K562 (cell line): ENCODE measurements at places on chromosomes 3 and 15.

- DNase-seq = no peak
Observed at GRCh38 chr15:75835990-75836958, 7.0 kb upstream of the UBE2Q2 start.

DNA sequence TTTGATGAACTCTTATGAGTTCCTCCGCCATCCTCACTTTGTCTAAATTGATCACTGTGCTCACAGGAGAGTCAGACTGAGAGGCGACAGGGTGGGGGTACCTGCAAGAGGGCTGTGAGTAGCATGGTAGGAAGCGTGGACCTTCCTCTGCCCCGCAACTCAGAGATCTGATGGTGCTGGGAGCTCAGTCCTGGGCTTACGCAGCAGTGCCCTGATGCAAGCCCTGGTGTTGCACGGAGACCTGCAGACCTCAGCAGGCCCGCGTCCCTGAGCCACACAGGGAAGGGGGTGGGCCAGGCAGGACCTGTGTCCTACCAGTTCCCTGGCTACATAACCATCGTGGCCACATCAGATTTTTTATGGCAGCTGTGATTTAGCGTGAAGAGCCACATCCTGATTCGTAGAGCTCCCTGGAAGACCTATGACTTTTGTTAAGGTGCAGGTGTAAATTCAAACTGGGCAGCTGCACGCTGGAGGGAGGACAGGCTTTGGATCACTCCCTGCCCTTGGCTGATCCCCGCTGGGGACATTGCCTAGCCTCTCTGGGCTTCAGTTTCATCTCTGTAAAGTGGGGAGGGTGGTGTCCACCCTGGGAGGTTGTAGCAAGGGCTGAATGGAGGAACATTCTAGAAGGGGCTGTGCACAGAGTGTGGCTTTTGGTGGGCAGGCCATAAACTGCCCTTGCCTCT lies 176.1 kb downstream of the KLF13 start:
- no peak for DNase-seq

DNA sequence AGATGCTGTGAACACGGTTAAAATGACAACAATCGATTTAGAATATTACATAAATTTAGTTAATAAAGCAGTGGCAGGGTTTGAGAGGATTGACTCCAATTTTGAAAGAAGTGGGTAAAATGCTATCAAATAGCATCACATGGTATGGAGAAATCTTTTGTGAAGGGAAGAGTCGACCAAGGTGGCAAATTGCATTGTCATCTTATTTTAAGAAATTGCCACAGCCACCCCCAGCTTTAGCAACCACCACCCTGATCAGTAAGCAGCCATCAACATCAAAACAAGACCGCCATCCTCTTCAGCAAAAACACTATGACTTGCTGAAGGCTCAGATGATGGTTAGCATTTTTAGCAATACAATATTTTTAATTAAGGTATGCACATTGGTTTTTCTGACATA lies 5.7 kb upstream of the CCR5 start:
- DNase-seq = no peak

GRCh38 chr3:74561881-74562280 lies 52.6 kb downstream of the CNTN3 start:
- no peak for DNase-seq

GRCh38 chr3:138245026-138245425 lies 57.9 kb downstream of the ARMC8 start:
- DNase-seq = no peak

DNA sequence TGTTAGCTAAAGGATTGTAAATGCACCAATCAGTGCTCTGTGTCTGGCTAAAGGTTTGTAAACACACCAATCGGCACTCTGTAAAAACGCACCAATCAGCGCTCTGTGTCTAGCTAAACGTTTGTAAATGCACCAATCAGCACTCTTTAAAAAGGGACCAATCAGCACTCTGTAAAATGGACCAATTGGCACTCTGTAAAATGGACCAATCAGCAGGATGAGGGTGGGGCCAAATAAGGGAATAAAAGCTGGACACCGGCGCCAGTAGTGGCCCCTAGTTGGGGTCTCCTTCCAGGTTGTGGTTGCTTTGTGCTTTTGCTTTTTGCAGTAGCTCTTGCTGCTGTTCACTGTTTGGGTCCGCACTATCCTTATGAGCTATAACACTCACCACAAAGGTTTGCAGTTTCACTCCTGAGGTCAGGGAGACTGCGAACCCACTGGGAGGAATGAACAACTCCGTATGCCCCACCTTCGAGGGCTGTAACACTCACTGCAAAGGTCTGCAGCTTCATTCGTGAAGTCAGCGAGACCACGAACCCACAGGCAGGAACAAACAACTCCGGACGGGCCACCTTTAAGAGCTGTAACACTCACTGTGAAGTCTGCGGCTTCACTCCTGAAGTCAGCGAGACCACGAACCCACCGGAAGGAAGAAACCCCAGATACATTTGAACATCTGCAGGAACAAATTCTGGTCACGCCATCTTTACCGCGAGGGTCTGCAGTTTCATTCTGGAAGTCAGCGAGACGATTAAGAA lies 1.1 kb upstream of the SUCLG2 start:
- no peak for DNase-seq

DNA sequence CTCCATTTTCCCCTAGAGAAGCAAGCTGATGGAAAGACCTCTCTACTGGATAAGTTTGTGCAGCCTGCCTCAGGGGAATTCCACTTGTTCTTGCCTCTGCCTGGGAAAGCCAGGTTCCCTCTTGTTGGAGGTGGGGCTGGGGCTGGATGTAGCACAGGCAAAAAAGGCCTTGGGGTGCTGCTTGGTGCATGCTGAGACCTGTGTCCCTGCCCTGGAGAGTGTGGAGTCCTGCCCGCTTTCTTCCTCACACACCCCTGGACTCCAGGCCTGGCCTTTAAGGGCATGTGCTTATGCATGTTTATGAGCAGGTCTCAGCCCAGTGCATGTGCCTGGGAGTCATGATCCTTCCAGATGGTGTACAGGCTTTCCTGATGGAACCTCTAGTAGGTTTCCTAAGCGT lies 23.5 kb upstream of the JMJD7 start:
- no peak for DNase-seq

- no peak for DNase-seq
Observed at GRCh38 chr3:157043771-157044170, 116.2 kb downstream of the CCNL1 start.

GRCh38 chr3:152279479-152279878 lies 10.8 kb downstream of the MBNL1 start:
- DNase-seq = no peak

DNA sequence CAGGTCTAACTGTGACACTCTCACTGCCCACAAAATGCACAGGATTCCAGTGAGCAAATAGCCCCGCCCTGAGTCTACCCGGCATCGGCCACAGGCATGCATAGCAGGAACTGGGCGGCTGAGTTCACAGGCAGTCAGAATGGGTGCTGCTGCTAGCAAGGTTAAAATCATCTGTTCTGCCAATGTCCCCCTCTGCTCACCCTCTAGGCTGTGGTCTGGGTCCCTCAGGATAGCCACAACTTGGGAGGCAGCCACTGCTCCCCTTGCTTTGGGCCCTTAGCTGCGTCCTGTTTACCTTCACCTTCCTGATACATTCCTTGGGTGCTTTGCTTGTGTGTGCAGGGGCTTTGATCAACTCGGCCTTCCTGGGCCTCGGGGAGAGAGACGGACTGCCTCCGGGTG lies 232.9 kb upstream of the RGMA start:
- no peak for DNase-seq
